ENCODE measurements at places on chromosomes 11 and 22.

DNA sequence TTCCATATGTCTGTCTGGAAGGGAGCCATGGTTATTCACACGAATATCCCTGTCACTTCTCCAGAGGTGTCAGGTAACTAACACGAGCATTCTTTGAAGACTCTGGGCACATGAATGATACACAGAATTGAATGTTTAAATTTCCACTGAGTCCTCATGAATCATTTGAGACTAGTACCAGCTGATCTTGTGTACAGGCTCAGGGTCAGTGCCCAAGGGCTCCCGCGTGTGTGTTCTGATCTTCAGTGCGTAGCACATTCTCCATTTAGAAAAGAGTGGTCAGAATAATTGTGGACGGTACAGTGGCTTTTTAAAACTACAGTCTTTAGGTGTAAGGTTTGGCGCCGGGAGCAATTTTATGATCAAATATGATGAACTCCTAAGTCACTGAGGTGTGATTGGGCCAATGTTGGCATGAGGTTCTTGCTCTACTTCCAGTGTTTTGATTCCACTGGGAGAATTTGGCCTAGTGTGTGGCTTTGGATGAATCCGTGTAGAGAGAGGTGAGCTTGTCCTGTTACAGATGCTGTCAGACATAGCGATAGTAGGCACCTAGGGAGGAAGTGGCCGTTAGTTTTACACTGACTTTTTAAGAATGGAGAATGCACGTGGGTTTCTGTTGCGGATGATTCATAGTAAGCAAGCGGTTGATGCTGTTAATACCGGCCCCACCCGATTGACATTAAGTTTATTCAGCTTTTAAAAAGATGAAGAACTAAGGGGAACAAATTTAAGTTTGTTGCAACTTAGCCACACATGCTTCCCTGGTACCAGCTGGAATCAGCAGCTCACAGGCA is 22.2 kb downstream of the NUP50 start:
- DNase-seq = no peak

- DNase-seq = no peak
These were observed 64.2 kb downstream of the DGCR2 start for GRCh38 chr22:19057999-19058491.

DNA sequence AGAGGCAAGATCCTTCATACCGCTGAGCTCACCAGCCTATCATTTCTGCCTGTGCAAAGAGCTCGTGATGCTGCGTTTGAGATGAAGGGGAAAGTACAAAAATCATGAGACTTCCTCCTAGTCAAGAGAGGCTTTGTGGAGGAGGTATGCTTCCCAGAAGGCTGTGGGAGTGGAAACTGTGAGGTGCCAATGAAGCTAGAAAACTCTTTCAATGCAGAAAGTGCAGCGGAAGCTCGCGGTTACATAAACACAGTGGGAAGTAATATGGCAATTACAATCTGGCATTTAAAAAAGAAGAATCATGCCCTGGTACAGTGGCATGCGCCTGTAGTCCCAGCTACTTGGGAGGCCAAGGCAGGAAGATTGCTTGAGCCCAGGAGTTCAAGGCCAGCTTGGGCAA is 134.8 kb downstream of the EHF start:
- DNase-seq = no peak

DNA sequence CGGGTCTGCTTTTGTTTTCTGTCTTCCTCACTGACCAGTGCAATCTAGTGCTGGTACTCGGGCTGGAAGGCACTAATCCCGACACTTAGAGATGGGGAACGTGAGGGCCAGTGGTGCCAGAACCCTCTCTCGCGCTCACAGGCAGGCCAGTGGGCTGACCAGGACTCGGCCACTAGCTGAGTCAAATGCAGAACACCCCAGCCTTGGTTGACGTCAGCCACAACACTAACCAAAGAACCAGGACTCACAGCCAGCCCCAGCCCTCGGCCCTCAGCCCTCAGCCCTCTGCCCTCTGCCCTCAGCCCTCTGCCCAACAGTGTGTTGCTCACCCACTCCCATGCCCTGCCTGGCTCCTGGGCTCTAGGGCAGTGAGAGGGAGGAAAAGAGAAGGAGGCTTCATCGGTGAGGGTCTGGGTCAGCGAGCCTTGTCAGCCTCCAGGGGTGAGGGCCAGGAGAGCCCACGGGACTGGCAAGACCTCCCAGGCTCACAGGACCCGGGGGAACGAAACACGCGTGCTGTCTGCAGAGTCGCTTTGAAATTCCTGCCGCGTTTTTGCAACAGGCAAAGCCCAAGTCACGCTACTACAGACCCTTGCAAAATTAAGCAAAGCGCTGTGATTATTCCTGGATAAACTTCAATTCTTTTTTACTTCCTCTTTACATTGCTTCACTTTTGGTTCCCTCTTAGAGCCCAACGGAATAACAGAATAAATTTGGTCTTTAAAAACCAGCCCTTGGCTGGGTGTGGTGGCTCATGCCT is 27.5 kb downstream of the KIAA0930 start:
- no peak for DNase-seq

GRCh38 chr11:59953463-59954218 is 10.2 kb upstream of the OOSP4A start:
- no peak for DNase-seq

- no peak for DNase-seq
These were observed at the start of gene MS4A7 for GRCh38 chr11:60378354-60378753. Gene MS4A7 (plus strand): TSS chr11:60378532. CDS start chr11:60383142, 4,610 bp downstream.

Data from stimulated activated CD8-positive, alpha-beta memory T cell treated with anti-CD3 and anti-CD28 coated beads, Interleukin-7, amount 100 ng/mL, for 4 hours (primary cell).